Stimulated activated CD4-positive, alpha-beta T cell treated with anti-CD3 and anti-CD28 coated beads, Interleukin-12 subunit alpha, Interleukin-12 subunit beta, amount 100 ng/mL, for 48 hours (primary cell): ENCODE measurements at places on chromosomes 5 and 9.

DNA sequence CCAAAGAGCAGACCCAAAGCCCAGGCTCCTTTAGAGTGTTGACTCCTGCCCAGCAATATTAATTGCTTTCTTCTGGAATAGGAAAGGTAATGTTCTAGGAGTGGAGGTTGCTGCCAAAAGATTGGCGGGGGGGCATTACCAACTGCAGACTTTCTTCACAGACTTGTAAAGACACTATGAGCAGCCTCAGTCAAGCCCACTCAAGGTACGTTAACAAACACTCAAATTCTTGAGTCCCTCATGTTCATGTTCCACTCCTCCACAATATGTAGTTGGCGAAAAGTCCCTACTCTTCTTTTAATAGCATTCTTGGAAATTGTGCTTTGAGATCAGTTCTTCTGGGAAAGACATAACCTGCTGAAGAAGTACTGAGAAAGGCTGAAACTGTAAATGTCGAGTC is 409.2 kb upstream of the KIF2A start:
- no peak for DNase-seq

GRCh38 chr5:130580264-130580663 is 584.8 kb downstream of the HINT1 start:
- DNase-seq = no peak

GRCh38 chr9:137455359-137455991 is 3.7 kb downstream of the NSMF start:
- no peak for DNase-seq

GRCh38 chr5:36713541-36713940 is 107.1 kb downstream of the SLC1A3 start:
- DNase-seq = no peak

GRCh38 chr9:108837530-108837929 is 18.3 kb downstream of the ACTL7B start:
- no peak for DNase-seq

DNA sequence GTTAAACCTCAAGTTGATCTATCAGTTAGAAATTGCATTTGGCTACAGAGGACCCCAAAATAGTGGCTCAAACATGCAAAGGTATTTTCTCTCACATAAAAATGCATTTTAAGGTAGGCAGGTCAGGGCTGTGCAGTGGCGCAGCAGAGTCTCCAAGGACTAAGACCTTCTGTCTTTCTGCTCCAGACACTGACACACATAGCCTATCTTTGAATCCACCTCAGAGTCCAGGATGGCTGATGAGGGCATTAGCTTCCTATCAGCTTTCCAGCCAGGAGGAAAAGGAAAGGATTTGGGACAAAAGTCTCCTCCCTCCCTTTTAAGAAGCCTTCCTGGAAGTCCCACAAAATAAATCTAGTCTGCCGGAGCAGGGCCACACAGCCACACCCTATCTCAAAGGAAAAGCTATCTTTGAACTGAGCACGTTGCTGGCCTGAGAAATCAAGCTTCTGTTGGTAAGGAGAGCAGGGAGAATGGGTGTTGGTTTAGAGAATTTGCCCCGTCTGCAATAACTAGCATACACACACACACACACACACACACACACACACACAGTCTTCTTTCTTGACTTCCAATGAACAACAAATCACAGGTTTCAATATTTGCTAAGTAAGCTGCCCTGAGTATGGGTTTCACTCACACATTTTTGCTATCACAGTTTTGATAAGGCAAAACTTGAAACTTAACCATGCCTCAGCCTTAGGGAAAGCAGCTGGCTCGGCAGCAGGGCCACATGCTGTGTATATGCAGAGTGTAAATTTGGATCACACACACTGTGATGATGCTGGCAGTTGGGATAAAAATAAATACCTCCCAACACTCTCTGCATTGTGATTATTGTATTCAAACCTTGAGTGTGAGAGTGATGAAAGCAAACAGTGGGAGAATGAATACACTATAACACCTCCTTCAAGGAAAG is 116.6 kb upstream of the MAP3K1 start:
- DNase-seq = no peak

GRCh38 chr5:10621832-10622231 is 58.0 kb downstream of the ANKRD33B start:
- DNase-seq = no peak

GRCh38 chr5:78550891-78551290 is 97.7 kb downstream of the LHFPL2 start:
- DNase-seq = no peak

- DNase-seq = no peak
These were observed 1.8 kb downstream of the TIFAB start for GRCh38 chr5:135450336-135450735.

- DNase-seq = no peak
These were observed 470 bp downstream of the HBEGF start for GRCh38 chr5:140345919-140346347.
